ENCODE measurements at places on chromosomes 5 and 9.

DNA sequence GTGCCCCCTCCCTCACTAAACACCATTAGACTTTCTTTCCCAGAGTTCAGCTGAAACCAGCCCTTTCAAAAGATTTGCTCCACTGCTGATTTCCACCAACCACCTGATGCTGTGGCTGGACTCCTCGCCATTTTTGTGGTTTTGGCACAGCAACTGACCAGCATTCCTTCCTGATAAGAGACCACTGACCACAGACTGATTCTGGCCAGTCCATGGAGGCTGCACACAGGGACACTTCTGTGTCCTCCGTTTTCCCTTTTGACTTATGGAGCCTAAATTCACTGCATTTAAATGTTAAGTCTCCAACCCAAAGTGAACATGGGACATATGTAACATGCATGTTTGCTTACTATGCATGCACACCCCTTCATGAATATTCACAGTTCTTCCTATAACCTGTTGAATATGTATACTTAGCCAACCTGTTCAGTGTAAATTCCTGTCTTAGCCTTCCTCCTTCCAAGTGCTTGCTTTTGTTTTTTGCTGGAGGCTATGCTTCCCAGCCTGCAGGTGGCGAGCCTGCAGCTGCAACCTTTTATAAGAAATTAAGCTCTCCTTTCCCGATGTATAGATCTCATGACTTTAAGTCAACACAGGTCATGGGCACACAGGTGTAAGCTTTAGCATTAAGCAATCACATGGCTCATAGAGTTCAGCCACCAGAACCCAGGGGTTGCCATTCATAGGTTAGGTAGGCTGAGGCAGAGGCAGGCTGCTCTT, 78.7 kb downstream of the ACTL7B start:
- DNase-seq, result peak; percentile 93

DNA sequence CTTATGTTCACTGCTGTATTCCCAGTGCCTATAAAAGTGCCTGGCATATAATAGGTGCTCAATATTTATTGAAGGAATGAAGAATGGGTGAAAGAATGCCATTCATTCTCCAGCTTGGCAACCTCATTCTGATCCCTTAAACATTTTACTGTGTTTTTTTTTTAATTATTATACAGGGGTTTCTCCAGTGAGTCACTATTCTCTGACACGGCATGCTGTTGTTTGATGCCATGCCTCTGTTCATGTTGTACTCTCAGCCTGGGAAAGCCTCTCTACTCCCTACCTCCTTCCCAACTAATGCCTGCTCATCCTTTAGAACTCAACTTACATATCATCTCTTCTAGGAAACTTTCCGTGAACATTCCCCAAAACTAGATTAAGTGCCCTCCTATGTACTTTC, 70.2 kb upstream of the PHF24 start:
- DNase-seq, result no peak

GRCh38 chr9:113139225-113139829, 11.5 kb upstream of the SLC31A2 start:
- no peak for DNase-seq

GRCh38 chr9:118091711-118092500, 387.7 kb downstream of the TLR4 start:
- DNase-seq, result no peak

GRCh38 chr5:173868096-173868880, 19.9 kb upstream of the CPEB4 start:
- no peak for DNase-seq

DNA sequence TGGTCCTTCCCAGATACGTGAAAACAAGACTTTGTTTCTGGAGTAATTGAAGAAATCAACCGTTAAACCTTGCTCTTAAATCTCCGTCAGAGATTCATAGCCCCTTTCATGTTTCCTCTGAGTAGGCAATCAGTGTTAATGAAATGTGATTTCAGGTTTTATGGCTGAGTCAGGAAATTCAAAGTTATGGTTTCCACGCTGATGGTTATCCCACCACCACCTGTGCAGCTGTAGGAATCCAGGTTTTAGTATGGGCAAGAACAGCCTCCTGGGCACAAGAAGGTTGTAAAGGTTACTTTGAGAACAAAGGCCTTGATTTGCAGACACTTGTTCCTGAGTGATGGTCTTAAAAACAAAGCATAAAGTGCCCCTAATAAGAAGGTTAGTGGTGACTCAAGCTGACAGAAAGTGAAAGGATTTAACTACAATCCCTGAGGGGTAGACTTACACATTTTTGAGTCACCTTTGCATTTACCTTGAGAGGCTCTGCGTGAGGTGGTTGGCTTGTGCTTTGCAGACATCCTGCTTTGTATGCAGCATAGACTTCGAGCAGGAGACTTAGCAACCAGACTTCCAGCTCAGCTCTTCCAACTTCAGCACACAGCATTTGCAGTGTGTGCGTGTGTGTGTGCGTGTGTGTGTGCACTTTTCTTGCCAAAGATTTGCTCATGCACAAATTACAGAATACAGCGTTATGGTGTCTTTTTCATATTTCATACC, 159.6 kb downstream of the TLE4 start:
- no peak for DNase-seq

- peak; percentile 49 for DNase-seq
These were observed 1425.4 kb downstream of the FOXD4L5 start for GRCh38 chr9:63859475-63860215.

DNA sequence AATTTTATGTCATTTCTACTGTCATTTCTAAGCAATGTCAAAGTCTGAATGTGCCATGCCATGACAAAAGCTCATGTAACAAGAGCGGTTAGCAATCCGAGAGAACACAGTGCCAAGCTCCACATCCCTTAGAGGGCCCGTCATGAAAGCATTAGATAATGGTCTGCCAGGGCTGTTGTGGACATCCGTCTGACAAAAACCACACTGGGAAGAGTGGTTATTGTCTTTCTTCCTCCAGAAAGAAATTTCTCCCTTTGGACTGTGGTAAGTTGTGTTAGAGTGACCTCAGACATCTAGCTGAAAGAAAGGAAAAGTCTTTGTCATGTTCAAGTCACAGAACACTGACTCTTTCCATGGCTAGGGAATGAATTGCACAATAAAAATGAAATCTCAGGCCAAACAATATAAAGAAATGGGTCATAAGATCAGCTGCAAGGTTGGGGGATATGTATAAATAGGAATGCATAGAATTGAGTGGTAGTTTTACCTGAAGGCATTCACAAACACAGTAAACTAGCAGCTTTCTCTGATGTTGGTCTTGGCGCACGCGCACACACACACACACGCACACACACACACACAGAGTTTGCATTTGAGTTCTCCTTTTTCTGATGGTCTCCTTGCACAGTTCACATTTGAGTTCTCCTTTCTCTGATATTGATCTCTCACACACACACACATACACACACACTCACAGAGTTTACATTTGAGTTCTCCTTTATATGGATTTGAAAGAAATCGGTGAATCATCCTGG, 5.3 kb downstream of the SLC1A3 start:
- no peak for DNase-seq

- DNase-seq, result no peak
These were observed 1018.0 kb downstream of the CDH18 start for GRCh38 chr5:18970000-18970399.

- no peak for DNase-seq
These were observed 33.5 kb upstream of the HOMER1 start for GRCh38 chr5:79547429-79547822.

DNA sequence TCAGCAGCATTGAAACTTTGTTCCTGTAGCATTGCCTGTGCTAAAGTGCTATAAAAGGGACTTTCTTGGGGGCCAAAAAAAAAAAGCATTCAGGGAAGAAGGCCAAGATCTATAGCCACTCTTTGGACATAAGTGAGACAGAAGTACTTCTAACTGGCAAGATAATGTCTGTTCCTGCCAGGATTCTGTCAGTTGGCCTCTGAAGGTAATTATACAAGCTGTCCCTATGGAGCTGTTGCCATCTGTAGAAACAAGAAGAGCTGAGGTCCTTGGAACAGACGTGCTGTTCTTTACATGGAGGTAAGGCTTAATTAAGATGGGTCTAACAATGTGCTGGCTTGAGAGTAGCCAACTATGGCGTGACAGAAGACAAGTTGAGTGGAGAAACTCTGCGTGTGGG, 9.7 kb downstream of the KIF20A start:
- no peak for DNase-seq

- DNase-seq, result peak; percentile 52
These were observed 178.4 kb downstream of the PAX5 start for GRCh38 chr9:36855448-36856315.

DNA sequence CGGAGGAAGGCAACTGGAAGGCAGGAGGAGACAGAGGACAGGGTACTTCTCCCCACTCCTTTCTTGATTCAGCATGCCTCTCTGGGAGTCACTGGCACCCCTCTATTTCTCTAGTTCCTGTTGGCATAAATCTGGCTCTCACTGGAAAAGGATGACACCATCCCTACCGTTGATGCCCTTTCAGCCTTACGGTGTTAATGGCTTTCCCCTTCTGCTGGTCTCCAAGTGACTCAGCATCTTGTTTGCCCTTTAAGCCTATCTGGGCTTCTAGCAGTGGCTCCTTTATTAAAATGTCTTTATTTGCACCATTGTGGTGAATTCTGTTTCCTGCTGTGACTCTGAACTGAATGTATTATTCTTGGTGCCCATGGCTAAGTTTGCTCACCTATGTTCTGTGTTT, 227.3 kb upstream of the GLRA1 start:
- DNase-seq, result peak; percentile 38

- no peak for DNase-seq
These were observed 25.7 kb downstream of the SLC1A1 start for GRCh38 chr9:4515958-4516375.

- DNase-seq, result no peak
These were observed 62.0 kb upstream of the FCN2 start for GRCh38 chr9:134818591-134818990.

DNA sequence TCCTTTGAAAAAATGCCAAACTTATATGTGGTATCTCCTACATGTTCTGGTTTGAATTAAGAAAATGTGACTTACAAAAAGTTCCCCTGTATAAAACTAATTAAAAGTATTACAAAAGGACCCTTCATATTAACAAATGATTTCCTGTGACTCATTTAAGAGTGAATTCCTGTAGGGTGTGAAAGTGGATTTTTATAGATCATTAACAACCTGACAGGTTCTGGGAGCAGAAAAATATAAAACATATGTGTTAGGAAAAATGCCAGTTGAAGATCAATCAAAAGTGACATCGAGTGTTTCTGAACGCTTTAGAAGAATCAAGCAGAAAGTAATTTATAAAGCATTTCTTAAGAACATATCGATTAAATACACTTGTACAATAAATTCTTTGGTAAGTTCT, 35.5 kb downstream of the CAMK4 start:
- peak; percentile 3 for DNase-seq

DNA sequence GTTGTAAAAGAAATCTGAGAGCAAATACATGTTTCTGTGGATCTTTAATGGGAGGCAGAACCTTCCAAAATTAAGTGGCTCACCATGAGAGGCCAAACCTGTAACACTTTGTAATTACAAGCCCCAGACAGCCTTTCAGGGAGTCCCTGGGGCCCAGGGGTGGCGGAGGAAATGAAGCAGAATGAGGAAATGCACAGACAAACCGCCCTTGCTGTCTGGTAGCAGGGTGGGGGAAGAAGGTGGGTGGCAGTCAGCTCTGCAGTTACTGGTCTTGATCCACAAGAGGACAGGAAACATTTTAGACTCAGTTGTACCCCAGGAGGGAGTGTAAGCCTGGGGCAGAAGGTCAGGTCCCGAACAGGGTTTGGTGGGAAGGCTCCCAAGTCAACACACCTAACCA, 6.5 kb downstream of the ARL14EPL start:
- no peak for DNase-seq

DNA sequence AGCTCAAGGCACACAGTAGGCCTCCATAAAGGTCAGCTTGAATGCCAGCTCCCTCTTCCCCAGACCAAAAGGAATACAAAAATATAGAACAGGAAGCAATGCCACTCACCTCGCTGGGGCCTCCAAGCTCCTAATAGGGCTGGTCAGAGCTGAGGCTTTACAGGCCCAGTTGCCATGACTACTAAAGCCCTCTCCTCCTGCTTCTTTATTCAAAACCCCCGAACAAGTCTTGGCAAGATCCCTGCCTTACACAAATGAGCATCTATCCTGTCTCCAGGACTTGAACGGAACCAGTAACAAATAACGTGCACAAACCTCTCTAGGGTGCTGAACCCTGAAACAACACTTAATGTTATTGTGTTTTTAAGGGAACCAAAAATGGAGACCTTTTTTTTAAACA, 136.3 kb downstream of the SIL1 start:
- no peak for DNase-seq

- no peak for DNase-seq
These were observed 96.7 kb upstream of the GRHPR start for GRCh38 chr9:37325778-37326177.

- DNase-seq, result no peak
These were observed 113.5 kb downstream of the TSSK1B start for GRCh38 chr5:113321276-113321675.

DNA sequence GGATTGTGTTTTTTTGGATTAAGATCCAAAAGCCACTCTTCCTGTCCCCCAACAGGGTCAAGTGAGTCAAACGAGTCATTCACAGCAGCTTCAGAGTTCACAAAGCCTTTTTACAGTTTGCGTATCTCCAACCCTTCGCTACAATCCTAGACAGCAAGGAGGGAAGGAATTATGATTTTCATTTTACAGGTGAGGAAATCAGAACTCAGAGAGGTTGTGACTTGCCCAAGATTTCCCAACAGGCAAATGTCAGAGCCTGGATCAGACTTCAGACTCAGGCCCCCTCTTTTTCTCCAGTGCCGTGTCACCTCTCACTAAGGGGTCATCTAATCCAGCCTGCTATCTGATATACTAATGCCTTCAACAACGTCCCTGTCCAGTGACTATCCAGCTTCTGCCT, 72.1 kb upstream of the XPA start:
- no peak for DNase-seq

GRCh38 chr5:157372472-157372822, 87.6 kb upstream of the NIPAL4 start:
- no peak for DNase-seq

- no peak for DNase-seq
These were observed 483.8 kb upstream of the CDH10 start for GRCh38 chr5:25128606-25129005.

DNA sequence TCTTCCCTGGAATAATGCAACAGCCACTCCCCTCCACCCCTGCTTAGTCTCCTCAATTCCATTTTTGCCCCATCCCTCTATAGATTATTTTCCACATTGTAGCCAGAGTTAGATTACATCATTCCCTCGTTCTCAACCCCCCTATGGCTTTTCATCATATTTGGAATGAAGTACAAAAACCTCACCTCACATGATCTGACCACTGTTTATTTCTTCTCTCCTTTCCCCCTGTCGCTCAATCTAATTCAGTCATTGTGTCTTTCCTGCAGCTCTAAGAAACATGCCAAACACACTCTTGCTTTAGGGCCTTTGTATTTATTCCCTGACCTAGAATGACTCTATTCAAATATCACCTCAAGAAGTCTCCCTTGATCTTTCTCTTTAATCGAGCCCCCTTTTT, 22.6 kb upstream of the HK3 start:
- no peak for DNase-seq

- peak; percentile 91 for DNase-seq
These were observed 1.7 kb upstream of the PTGDS start for GRCh38 chr9:136975644-136976043.

Measured in A172 (cell line).